COR-L47 (cell line): ENCODE measurements at places on chromosomes 12 and 14.

DNA sequence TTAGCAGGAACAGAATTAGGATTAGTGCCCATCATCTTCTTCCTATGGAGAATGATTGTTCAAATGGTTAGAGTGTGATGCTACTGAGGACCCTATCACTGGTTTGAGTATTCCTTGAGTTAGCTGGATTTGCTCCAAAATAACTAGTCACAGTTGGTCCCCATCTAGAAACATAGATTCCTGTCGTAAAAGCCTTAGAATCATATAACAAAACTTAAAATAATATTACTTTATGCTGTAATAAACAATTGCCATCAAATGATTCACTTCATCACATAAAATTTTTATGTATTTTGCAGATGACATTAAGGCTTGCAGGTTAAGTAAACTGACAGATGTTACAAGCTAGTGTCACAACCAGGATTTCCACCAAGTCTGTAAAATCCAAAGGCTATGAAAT lies 209.8 kb downstream of the CCER1 start:
- DNase-seq: no peak

DNA sequence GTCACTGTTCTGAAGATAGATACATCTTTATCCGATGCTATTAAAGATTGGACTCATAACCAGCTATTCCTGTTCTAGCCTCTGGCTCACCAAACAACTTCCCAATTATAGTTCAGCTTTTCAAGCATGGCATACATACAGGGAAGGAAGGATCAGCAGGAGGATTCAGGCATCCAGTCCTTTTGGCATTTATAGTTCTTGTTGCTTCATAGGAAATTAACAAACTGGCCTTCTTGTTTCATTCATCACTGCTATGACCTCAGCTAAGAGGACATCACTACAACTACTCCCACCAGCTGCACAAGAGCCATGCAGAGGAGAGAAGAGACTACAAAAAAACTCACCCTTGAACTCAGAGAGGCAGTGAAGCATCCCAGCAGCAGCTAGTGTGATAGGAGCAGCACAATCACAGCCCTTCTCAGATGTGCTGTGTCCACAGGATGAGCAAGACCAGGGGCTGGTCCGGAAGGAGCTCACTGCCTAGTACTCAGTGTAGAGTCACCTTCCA lies 100.5 kb downstream of the SPTSSA start:
- DNase-seq: no peak

DNA sequence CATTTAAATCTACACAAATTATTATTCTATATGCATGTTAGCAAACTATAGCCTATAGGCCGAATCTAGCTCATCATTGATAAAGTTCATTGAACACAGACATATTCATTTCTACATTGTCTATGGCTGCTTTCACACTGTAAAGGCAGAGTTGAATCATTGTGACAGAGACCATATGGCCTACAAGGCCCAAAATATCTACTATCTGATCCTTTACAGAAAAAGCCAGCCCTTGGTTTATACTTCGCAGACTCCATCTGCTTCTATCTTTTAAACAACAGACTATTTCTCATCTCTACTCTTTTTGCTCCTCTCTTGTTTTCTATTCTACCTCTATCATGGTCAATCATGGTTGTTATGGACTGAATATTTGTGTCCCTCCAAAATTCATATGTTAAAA lies 190.7 kb downstream of the EXOC5 start:
- no peak for DNase-seq

DNA sequence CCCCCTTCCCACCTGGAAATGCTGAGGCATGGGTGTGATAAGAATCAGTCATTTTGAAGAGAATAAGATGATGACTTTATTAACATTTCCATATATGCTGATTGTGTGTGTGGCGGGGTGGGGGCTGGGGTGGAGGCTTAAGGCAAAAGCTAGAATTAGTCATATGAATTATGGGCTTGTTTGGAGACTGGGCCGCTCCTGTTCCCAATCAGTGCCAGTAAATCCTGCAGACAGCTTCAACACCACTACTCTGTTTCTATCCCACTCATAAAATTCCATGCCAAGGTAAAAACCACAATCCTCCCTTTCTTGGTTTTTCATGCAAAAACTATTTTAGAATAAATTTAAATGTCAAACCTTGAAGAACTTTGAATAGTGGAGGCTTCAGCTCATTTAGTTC lies 29.9 kb upstream of the SLC38A2 start:
- no peak for DNase-seq

DNA sequence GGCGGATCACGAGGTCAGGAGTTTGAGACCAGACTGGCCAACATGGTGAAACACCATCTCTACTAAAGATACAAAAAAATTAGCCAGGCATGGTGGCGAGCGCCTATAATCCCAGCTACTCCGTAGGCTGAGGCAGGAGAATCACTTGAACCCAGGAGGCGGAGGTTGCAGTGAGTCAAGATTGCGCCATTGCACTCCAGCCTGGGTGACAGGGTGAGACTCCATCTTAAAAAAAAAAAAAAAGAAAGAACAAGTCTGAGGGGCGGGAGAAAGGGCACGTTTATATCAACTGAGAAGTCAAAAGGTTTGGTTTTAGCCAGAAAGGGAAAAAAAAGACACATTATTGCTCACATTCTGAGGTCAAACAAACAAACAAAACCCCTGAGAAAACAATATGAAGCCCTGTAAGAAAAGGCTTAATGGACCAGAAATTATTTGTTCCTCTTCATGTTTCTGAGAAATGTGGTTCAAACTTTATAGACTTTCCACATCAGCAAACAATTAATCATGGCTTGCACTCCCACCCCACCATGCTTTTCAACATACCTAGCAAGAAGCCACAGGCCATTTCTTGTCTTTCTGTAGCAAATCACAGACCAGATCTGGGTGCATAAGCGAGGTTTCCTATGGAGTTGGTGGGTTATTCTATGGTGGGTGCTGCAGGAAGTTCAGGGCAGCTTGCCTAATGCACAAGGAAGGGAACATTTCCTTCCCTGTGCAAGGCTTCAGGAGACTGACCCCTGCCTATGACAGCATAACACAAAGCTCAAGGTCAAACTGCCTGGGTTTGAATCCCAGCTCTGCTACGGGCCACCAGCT lies 80.1 kb downstream of the SSPN start:
- no peak for DNase-seq

DNA sequence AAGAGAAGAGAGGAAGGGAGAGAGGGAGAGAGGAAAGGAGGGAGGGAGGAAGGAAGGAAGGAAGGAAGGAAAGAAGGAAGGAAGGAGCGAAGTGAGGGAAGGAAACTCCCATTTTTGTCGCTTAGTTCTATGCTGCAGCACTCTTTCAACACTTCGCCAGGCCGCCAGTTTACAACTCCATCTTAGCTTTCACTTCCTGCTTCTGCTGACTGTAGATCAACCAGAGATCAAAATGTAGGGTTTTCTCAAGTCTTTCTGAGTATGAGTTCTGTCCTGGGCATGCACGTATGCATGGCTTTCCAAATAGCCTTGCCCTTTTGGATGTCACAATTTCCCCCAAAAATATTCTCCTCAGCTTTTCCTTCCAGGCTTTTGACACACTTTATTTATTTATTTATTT lies 723.4 kb downstream of the TRHDE start:
- no peak for DNase-seq

DNA sequence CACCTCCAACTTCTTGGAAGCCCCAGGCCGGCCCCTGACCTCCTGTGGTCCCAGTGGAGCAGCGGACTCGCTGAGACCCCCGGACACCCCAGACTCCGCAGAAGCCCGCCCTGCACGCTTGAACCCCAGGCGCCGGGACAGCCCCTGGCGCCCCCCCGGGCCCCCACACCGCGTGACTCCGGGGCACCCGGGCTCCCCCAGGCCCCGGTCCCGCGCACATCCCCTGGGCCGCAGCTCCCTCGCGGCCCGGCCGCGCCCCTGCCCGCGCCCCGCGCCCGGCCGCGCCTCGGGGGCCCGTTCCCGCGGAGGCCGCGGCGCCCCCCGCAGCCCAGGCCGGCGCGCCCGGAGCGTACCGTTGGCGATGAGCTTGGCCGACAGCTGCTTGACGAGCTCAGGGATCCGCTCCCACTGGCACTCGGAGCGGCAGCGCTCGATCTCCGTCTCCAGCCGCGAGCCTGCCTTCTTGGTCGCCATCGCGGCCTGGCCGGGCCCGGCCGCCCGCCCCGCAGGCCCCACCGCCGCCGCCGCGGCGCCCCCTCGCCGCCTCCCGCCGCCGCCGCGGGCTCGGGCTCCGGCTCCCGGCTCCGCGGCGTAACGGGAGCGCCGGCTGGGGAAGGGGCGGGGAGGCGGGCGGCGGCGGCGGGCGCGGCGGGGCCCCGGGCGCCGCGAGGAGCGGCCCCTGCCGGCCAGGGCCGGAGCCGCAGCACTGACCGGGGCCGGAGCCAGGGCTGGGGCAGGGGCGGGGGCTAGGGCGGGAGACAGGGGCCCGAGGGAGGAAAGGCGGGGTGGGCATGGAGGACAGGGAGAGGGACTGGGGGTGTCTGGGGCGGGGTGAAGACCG lies at the start of gene TTC7B:
TSS of gene TTC7B (minus strand) at position 609 of the 841 bp plus-strand sequence. CDS start at position 474, 135 bp downstream.
- no peak for DNase-seq

GRCh38 chr14:85252011-85252410 lies 277.9 kb upstream of the FLRT2 start:
- DNase-seq: no peak

DNA sequence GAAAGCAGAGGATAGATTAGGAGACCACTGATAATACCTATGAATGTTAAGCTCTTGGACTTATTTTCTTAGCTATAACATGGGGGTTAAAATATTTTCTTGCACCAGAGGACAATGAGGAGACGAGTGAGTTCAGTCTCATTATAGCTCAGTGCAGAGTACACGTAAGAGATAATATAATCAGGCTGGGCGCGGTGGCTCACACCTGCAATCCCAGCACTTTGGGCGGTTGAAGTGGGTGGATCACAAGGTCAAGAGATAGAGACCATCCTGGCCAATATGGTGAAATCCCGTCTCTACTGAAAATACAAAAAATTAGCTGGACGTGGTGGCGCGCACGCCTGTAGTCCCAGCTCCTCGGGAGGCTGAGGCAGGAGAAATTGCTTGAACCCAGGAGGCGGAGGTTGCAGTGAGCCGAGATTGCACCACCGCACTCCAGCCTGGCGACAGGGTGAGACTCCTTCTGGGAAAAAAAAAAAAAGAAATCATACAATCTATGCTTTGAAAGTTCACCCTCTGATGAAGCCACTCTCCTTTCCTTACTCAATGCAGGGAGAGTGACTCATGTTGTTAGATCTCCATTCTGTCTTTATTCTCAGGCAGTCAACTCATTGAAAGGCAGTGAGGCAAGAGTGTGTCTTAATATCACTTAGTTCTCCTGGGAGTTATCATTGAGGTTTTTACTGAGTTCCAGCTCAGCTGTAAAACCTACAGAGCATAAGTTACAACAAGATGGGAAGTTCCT lies 134.2 kb downstream of the SYNE2 start:
- DNase-seq: no peak

DNA sequence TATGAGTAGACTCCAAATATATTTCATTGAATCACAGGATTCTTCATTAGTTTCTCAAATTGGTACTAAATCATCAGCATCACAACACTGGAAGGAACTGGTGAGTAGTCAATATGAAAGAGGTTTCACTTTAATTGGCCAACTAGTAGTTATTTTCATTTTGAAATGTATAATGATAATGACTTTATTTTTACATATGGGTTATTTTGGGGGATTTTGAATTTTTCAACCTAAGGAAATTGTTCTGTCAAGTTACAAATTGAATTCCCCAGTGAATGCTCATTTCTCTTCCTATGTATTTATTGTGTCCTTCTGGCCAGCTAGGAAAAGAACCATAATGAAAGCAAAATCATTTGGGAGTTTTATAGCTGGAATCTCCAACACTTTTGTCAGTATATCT lies 174.2 kb upstream of the ATP2B1 start:
- no peak for DNase-seq

- no peak for DNase-seq
Observed at GRCh38 chr12:77847060-77847541, 16.4 kb downstream of the NAV3 start.

- no peak for DNase-seq
Observed at GRCh38 chr12:76777765-76778216, 13.9 kb downstream of the ZDHHC17 start.

GRCh38 chr12:21583587-21583986 lies 21.1 kb downstream of the GYS2 start:
- no peak for DNase-seq

GRCh38 chr12:131092901-131093603 lies 139.3 kb downstream of the ADGRD1 start:
- DNase-seq: no peak
